ENCODE measurements at places on chromosomes 16 and 17.

DNA sequence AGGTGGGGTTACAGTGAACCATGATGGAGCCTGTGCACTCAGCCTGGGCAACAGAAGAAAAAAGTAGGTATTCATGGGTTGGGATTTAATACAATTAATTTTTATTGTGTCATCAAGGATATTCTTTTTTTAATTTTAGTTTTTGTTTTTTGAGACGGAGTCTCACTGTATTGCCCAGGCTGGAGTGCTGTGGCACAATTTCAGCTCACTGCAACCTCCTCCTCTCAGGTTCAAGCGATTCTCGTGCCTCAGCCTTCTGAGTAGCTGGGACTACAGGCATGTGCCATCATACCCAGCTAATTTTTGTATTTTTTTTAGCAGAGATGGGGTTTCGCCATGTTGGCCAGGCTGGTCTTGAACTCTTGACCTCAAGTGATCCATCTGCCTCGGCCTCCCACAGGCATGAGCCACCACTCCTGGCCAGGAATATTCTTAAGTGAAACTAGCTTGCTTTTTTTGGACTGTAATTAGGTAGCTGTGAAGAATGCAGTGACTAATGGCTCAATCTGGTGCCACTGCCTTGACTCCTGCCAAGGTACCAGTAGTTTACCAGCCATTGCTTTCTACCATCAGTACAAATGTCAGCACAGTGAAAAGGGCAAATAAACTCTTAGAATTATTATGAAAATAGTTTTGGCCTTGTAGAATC is 4.8 kb downstream of the PPM1D start:
- DNase-seq, result no peak

DNA sequence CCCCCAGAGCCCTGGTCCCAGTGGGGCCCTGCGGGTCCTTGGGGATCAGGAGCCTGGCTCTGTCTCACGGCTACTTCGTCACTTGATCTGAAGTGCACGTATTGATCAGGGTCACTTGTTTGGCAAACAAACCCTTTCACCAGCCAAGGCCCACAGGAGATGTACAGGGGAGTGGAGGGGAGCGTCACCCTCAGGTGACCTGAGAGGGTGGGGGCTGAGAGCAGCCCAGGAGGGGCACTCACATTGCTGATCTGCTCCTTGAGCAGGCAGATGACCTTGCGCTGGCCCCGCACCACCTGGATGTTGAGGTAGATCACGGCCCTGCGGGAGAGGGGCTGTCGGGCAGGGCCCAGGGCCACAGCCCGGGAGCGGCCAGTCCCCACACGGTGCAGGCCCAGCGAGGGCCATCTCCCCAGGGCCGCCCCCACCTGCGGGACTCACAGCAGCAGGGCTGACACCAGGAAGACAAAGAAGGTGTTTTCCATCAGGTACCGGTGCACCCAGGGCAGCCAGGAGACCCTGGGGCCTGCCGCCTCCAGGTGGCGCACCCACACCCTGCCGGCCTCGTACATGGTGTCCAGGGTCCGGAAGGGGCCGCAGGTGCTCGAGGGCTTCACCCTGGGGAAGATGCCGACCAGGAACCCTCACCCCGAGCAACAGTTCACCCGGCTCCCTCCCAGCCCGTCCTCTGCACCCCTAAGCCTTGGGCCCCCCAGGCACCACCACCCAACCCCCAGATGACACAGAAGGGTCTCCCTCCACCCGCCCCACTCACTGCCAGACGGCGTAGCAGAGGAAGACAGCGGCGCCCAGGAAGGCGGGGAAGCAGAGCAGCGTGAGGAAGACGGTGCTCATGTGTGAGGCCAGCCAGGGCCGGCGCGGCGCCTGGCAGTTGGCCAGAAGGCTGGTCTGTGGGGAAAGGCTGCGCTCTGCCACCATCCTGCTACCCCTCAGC is 11.3 kb downstream of the TMC6 start:
- no peak for DNase-seq

- no peak for DNase-seq
These were observed 59.2 kb downstream of the ANKRD11 start for GRCh38 chr16:89431158-89431584.

- peak; percentile 4 for DNase-seq
These were observed 652 bp downstream of the VPS35L start for GRCh38 chr16:19555938-19556771.

DNA sequence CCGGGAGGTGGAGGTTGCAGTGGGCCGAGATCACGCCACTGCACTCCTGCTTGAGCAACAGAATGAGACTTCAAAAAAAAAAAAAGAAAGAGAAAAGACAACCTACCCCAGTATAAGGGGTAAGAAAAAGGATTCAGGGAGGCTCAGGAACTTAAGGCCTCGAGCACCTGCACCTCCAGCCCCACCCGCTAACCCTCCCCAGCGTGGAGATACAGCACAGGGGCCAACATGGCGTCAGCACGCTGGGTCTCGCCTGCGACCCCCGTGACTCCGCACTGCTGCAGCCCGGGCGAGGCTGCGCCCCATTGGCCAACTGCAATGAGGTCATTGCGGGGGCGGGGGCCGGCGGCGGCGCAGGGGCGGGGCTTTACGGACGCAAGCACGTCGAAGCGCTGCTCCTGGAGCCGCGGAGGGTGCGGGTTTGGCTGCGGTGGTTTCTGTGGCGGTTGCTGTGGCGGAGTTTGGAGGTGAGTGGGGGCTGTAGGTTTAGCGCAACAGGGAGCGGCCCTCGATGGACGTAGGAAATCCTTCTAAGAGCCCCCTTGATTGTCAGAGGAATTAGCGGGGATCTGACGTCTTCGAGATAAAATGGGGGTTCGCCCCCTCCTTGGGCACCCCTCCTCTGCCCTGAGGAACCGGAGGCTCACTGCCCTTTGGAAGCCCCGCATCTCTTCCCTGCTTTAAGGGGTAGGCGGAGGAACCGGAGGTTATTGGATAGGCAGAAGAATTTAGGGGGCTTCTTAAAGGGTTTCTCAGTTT is at the start of gene ATP6V0A1:
ATP6V0A1 (plus strand) TSS at position 382 of the 759 bp plus-strand sequence. CDS start 2,017 bp downstream, outside the sequence.
- peak; percentile 88 for DNase-seq

DNA sequence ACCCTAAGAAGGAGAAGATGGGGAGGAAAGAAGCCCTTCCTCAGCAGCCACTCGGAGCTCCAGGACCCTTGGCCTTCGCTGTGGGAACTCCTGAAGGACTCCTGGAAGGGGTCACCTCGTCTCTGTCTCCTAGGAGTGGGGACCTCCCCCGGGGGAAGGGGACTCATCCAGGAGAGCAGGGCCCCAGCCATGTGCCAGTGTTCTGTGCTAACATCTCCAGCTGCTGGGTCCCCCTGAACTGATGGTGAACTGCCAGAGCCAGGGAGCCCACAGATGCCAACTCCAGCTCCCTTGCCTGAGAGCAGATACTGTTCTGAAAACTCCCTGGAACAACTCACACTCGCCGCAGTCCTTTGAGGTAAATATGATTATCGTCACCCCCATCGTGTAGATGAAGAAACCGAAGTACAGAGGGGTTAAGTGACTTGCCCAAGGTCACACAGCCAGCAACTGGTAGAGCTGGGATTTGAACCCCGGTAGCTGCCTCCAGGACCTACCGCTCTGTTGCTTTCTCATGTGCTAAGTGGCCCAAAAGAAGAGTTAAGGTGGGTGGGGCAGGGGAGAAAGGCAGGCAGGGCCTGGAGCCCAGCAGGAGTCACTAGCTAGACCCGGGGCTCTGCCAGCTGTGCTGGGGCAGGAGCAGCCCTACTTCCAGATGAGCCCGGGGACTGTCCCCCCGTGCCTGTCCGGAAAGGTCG is 10.5 kb downstream of the TIMM22 start:
- no peak for DNase-seq

GRCh38 chr17:80183581-80184422 is 14.0 kb downstream of the CARD14 start:
- DNase-seq, result no peak

DNA sequence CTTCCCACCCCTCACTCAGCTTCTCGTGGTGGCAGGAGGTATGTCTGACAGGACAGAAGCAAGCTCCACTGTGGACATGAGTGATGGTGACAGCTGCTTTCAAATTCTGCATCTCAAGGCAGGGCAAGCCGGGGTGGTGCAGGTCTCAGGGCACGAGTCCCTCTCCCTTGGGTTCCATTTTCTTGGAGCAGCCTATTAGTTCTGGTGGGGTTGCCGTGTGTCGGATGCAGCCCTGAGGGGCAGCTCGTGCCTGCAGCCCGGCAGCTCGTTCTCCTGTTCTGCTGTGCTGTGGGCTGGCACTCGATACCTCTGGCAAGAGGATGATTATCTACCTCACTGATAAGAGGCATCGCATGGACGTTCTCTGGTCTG is 16.5 kb upstream of the CLEC18C start:
- no peak for DNase-seq

GRCh38 chr17:34269969-34270368 is at the start of gene CCL7:
TSS of gene CCL7 (plus strand) at chr17:34270221. CDS start at chr17:34270291, 70 bp downstream.
- no peak for DNase-seq

Measured in right lung (tissue), 10 donors.